ENCODE measurements at places on chromosomes 1 and 21.

GRCh38 chr21:42007356-42007940, 2.7 kb downstream of the ZBTB21 start:
- DNase-seq = no peak

DNA sequence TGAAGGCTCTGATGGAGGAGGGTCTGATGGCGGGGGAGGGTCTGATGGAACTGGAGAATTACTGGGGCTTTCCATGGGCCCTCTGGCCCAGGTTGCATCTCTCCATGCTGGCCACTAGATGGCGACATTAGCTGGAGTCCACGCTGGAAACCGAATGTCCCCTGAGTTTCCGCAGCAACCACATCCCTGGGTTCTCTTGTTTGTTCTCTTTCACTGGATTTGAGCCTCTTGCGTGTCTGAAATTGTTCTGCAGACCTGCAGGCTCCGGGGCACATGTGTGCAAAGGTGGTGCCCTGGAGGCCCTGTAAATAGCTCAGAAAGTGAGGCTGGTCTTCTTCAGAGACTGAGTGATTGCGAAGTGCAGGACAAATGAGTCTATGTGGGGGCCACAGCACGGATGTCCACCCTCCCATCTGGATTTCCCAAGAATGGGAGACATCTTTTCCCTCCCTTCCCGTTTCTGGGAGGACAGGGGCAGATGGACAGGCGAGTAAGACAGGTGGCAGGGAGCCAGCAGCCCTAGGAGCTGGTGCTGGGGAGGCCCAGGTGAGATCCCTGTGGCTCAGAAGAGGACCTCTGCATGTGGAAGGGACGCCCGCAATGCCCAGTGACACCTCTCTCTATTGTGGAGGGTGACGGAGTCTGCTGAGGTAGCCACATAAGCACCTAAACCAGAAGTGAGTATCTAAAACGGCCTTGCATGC, 73.2 kb upstream of the ABCG1 start:
- peak; percentile 9 for DNase-seq

GRCh38 chr1:178579562-178579961, 66.7 kb downstream of the TEX35 start:
- no peak for DNase-seq

- DNase-seq = no peak
Observed at GRCh38 chr21:16241016-16241415, 511.2 kb downstream of the USP25 start.

DNA sequence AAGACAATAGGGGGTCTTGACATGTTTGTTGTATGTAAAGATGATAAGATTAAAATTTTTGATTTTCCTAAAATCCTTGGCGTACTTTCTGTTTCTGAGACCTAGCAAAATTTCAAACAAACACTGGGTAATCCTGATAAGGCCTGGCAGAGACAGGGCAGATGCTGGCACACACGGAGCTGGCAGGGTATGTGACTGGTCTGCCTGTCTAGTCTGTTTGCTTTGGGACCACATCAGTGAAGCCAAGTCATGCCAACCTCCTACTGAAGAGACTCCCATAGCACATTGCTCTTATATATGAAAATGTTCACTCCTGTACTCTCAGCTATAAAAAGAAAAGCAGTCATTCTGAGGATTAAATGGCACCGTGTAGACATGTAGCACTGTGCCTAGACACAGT, 14.1 kb downstream of the TOR3A start:
- DNase-seq = no peak

GRCh38 chr1:57307392-57308170, 116.3 kb downstream of the DAB1 start:
- no peak for DNase-seq

- DNase-seq = no peak
Observed at GRCh38 chr1:20530901-20531300, 21.5 kb upstream of the FAM43B start.

DNA sequence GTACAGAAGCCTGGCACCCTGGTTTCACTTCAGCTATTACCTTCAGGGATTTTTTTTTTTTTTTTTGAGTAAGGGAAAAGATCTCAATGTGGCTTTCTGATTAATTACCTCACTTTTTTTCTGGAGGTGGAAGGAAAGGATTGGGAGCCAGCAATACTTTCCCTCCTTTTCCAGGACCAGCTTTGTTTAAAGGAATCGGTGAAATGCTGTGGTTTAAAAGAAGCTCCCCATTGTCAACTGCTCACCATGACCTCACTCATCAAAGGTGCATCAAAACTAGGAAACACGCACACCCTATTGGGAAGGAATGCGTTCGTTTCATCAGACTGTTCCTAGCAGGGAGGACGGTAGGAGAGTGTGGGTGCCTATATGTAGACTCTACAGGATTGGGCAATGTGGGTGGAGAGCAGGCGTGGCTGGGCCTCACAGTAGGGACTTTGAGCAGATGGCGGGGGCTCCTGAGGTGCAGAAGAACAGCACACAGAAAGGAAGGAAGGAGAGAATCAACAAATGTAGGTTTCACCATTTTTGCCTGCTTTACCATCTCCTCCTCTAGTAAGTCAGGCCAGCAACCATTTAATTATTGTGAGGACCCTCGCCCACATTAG, 13.0 kb downstream of the PHGDH start:
- no peak for DNase-seq

DNA sequence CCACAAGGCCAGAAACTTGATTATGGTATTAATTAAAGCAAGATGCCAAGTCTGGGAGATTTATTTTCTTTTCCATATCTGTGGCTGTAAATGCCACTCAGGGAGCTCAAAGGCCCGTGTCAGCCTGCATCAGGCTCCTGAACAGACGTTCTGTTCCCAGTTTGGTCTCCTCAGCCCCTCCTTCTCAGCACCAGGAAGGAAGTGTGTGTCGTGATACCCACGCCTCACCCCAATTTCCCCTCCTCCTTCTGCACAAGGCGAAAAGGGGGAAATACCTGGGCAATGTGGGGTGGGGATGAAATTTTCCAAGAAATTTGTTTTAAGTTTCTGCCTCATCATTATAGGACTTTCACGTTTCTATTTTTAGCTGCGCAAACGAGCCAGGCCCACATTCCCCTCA, 112.0 kb downstream of the SYF2 start:
- no peak for DNase-seq
